Ovary (tissue), 10 donors: ENCODE measurements at places on chromosomes 3 and 15.

DNA sequence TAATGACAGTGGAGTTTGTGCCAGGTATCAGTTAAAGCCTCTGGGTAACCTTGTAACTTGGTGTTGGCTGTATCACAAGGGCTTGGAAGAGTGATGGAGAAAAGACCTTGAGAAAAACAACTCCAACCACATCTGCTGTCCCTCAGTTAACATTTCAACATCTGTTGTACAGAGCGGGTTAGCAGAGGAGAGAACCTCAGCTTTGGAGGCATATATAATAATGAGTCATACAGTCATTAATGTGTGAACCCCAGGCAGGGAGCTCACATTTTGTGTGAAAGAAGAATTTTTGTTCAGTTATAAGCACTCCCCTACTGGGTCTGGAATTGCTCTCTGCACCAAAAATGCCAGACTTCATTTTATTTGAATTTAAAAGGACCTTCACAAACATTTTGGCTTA, 439.5 kb downstream of the PDCD6IP start:
- no peak for DNase-seq

GRCh38 chr3:194488055-194488742, 1.4 kb upstream of the ATP13A3 start:
- no peak for DNase-seq

- DNase-seq: no peak
Observed at GRCh38 chr3:4758957-4759656, 220.1 kb upstream of the BHLHE40 start.

GRCh38 chr15:44882499-44882968, 74.0 kb upstream of the TERB2 start:
- DNase-seq: no peak

DNA sequence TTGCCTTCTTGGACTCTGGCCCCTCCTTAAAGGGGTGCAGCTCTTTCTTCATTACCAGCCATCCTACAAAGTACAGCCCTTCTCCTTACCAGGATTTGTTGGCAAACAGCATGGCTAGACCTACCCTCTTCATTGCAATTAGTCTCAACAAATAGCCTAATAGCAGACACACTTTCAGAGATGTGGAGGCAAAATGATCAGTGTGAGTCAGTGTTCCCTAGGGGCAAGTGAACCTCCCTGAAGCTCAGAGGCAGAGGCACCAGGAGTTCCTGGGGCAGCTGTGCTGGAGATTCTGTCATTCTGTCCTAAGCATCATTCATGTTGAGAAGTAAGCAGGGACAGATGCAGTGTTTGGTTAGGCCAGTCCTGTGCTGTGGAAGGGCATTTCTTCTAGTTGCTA, 14.6 kb upstream of the MECOM start:
- no peak for DNase-seq

DNA sequence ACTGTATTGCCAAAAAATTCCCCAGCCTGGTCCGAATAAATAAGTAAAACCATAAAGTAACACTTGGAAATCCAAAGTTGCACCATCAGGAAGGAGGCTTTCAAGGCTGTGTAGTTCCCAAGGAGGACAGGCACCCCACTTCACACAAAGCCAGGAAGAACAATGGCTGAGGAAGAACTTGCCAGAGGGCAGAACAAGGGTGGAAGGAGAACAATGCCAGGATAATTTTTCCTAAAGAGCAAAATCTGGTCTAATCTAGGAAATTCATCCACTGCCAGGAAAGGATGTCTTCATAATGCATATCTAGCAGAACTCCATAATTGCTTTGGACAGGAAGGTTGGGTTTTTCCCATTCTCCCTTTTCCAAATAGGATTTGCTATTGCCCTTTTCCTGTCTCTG, 15.7 kb upstream of the ARID3B start:
- no peak for DNase-seq

GRCh38 chr3:186754006-186754405, 29.4 kb upstream of the EIF4A2 start:
- no peak for DNase-seq

DNA sequence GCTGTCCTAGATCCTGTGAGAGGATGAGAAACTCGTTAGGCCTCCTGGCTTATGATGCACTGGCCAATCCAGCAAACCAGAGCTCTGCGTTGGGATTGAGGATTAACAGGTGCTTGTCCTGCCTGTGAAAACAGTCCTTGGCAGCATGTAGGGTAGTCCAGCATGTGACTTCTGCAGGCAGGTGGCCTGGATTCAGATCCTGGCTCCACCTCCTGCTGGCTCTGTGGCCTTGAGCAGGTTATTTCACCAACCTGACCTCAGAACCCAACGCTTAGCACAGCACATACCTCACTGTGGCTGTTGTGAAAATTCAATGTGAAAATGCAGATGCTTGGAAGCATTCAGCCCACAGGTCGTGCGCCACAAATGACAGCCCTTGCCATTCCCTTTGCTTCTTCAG, 33.6 kb downstream of the PLA2G4D start:
- no peak for DNase-seq

- DNase-seq: no peak
Observed at GRCh38 chr3:171127611-171128010, 101.1 kb upstream of the SLC2A2 start.

- DNase-seq: no peak
Observed at GRCh38 chr3:138199851-138200250, 12.8 kb downstream of the ARMC8 start.

DNA sequence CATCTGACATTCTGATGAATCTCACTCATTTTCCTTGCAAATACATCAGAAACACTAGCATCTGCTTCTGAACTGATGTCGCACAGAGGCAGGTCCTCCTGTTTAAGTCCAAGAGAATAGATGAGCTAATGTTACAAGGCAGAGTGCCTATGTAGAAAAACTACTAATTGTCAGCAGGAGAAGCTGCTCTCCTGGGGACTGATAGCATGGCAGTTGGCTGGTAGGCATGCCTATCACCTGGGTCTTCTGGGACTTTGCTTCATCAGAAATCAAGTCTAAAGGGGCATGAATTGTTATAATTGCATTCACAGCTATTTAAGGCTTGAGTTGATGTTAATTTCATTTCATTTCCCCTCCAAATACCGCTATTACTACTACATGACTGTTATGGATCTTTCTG, 457.2 kb downstream of the RAP2B start:
- DNase-seq: no peak

- no peak for DNase-seq
Observed at GRCh38 chr15:43215961-43216360, 4.9 kb downstream of the EPB42 start.

DNA sequence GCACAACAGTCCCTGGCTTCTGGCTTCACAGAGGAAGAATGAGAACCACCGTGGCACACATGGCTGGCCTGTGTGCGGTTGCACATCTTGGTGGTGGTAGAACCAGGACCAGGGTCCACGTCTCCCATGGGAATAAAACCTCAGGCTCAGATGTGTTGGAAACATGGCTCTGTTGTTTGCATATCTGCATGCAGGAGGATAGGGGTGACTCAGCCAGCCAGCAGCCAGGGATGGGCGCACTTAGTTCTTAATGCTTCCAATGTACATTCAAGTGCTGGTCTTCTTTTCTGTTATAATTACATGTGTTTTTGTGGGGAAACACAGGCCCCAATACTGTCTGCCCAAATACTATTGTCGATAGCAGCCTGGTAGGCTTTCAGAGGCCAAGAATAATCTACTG, 35.8 kb upstream of the BCL2L10 start:
- no peak for DNase-seq

GRCh38 chr3:10788451-10788850, 27.6 kb upstream of the SLC6A11 start:
- no peak for DNase-seq

DNA sequence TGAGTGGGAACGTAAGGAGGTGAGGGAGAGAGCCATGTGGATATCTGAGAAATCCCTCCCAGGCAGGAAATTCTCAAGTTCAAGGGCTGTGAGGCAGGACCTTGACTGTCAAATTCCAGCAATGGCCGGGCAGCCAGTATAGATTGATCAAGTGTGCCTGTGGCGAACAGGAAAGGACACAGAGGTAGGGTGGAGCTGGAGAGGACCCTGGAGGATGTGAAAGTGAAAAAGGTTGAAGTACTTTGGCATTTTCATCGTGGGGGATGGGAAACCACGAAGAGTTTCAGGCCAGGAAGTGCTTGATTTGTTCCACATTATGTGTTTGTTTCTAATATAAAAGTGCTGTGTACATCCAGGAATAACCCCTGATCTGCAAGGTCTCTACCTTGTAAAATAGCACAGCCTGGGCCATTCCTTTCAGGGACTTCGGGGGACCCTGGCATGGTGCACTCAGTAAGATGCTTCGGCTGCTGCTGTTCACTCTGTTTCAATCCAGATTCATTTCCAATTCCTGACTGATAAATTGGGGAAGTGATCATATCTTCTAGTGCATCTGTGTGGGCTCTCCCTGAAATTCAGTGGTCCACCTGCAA, 156.6 kb downstream of the MCTP2 start:
- no peak for DNase-seq

GRCh38 chr3:32596909-32597369, 26.3 kb upstream of the DYNC1LI1 start:
- DNase-seq: no peak

- DNase-seq: no peak
Observed at GRCh38 chr3:158911586-158911985, 109.7 kb downstream of the MFSD1 start.

DNA sequence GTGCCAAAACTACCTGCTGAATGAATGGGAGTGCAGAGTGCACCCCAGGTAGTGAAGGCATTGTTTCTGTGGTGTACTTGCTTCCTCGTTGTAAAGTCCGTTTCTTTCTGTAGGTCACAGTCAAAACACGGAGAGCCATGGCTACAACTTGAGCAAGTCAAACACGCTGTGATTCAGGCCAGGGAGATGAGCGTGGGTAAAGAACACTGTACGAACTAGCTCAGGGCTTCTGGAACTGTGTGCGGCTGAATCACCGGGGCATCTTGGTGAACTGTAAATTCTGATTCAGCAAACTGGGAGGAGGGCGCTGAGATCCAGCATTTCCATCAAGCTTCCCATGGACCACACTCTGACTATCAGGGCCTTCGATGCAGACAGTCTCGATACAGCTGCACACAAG, 5.0 kb upstream of the TNK2 start:
- DNase-seq: no peak
